ENCODE measurements at places on chromosomes 6 and 20.

- DNase-seq, result no peak
These were observed 314.0 kb upstream of the ECI2 start for GRCh38 chr6:4449409-4449808.

DNA sequence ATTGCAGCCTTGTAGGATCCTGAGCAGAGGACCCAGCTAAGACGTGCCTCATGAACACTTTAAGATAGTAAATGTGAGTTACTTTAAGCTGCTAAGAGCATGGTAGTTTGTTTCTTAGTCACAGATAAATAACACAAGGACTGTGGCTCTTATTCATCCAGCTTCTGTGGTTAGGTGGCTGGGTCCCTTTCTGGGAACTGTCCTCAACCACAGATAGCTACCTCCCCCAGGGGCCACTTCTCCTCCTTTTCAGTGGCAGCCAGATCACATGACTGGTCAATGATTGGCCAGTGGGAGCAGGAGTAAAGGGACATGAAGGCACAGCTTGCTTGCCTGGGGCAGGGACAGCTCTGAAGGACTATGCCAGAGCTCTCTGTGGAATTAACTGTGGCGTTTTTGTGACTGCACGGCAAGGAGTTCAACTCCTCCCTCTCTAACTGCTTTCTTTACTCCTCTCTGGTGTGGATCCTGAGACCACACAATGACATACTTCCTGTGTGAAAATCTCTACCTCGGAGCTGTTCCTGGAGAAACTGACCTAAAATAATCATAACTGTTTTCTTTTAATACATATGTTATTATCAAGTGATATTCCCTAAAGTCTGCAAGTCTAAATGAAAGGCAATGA is 76.5 kb downstream of the NRN1 start:
- no peak for DNase-seq

- no peak for DNase-seq
These were observed 49.3 kb upstream of the AHI1 start for GRCh38 chr6:135546680-135547418.

- DNase-seq, result no peak
These were observed 233.3 kb downstream of the TINAG start for GRCh38 chr6:54541541-54541940.

- no peak for DNase-seq
These were observed 38.9 kb downstream of the STK35 start for GRCh38 chr20:2140561-2140960.

- DNase-seq, result no peak
These were observed 78.4 kb upstream of the CCDC28A start for GRCh38 chr6:138695193-138695592.

DNA sequence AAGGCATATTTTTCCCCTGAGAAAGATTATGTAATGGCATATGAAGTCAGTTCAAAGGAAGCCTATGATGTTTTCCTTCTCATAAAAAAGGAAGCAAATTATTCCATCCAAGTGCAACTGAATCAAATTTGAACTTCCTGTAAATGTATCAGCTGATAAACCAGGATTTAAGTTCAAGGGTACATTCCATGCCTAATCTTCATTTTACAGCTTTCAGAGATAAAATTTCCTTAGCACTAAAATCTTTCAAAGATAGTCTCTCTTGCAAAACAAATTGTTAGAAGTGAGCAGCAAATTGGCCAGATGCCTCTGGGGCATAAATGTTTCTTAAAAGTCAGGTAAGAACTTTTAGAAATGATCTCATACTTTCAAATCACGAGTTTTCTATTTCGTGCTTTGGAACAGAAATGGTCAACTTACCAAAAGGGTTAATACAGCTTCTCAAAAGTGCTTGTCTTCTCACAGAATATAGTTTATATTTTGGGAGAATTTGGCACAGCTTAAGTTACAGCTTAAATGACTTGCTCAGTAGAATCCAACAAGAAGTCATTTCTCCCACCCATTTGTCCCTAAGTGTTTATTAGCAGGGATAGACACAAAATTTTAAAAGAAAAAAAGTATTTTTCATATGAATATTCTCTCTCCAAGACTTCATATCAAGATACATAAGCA is 2.7 kb upstream of the TCF21 start:
- no peak for DNase-seq

DNA sequence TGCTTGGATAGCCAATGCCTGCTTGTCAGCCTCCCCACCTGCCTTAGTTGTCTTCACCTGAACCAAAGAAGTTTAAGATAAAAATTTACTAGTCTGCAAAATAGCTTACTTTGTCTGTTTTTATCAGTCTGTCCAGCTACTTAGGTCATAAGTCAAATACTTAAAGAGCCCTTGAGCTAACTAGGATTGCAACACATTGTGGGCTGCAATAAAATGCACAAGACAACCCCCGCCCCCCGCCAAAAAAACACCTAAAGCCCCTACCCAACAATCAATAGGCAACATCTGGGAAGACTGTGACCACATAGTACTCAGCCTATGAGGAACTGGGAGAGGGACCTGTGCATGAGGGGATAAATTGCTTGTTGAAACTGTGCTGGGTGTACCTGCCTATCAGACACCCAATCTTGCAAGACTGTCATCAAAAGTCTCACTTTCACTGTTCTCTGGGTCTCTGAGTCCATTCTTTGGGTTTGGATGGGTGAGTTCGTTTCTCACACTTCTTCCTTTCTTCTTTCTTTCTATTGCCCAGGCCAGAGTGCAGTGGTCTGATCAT is 27.3 kb upstream of the ABCC10 start:
- no peak for DNase-seq

DNA sequence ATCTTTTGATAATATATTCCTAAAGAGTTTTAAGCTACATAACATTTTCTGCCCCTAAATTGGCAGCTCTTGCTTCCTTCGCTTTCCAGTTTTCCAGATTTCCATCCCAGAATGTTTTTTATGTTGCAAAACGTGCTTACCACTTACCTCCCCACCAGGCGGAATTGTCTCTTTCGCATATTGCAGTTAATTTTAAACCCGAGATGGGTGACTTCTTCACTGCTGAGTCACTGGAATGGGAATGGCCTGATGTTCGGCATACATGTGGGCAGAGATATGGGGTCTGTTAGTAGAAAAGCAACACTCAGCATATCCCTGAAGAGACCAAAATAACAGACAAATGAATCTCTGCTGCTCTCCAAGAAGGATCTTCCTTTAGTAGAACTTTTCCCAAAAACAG is 491.2 kb downstream of the PREX1 start:
- DNase-seq, result no peak

- no peak for DNase-seq
These were observed 427.3 kb upstream of the FLRT3 start for GRCh38 chr20:14764511-14765369.

Measured in stimulated activated CD8-positive, alpha-beta memory T cell treated with anti-CD3 and anti-CD28 coated beads, Interleukin-12 subunit alpha, Interleukin-12 subunit beta, amount 100 ng/mL, for 1 hour (primary cell).